HAP-1 (cell line): ENCODE measurements at places on chromosomes 5 and 9.

DNA sequence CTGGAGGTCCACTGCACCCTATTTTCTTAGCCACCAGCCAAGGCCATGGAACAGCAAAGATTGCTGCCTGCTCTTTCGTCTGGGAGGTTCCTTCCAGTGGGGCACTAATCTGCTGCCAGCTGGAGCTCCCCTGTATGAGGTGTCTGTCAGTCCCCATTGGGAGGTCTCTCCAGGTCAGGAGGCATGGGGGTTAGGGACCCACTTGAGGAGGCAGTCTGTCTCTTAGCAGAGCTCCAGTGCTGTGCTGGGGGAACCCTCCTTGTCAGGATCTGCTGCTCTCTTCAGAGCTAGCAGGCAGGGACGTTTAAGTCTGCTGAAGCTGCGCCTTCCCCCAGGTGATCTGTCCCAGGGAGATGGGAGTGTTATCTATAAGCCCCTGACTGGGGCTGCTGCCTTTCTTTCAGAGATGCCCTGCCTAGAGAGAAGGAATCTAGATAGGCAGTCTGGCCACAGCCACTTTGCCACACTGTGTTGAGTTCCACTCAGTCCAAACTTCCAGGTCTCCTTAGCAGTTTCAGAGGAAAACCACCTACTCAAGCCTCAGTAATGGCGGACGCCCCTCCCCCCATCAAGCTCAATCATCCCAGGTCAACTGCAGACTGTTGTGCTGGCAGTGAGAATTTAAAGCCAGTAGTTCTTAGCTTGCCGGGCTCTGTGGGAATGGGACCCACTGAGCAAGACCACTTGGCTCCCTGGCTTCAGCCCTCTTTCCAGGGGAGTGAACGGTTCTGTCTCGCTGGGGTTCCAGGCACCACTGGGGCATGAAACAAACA lies 317.7 kb downstream of the LRRC70 start:
- DNase-seq = no peak

DNA sequence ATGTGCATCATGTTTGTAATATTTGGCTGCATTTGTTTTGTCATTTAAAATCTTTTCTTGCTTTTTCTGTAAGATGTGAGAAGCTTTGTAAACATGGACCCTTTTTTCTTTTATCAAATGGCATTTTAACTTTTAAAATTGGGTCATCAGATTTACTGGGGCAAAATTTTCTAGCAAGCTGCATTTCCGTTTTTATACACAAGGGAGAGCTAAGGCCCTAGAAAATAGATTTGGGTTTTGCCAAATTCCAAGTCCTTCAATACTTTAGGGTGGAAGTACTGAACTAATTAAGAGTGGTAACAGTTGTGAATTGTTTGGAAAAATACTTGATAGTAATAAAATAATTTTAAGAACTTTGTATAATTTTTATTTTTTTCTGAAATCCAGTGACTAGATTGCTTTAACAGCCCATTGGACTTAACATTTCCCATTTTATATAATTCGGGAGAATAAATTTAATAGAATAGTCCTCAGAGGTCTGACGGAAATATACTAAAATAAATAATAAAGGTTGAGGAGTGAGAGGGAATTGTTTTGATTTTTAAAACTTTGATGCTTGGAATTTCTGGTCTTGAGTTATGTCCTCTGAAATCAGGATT lies 117.4 kb downstream of the SMARCA2 start:
- no peak for DNase-seq

- no peak for DNase-seq
These were observed 161.2 kb downstream of the RGS3 start for GRCh38 chr9:113624721-113625120.

- no peak for DNase-seq
These were observed 119.8 kb downstream of the SSBP2 start for GRCh38 chr5:81631124-81631523.

GRCh38 chr5:160152901-160153300 lies 33.7 kb upstream of the PWWP2A start:
- no peak for DNase-seq

GRCh38 chr5:119059740-119060255 lies 11.1 kb upstream of the DMXL1 start:
- DNase-seq = no peak

DNA sequence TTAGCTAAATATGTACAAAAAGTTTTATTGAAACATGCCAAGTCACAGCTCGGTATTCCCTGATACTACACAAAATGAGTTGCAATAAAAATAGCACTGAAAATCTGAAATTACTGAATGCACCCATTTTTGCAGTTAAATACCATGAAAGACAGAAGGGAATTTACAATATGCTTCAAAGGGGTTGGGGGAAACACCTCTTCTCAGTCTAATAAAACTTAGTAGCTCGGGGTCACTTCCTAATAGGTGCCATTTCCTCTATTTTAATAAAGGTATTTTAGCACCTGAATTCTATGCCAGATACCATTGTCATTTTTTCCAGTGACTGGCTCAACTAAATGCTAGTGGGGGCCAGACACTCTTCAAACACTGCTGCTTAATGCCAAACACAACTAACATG lies 204.1 kb upstream of the MEF2C start:
- DNase-seq = no peak

GRCh38 chr9:4832786-4833579 lies 40.2 kb downstream of the RCL1 start:
- no peak for DNase-seq

GRCh38 chr9:121782514-121783110 lies 131.2 kb downstream of the DAB2IP start:
- DNase-seq = no peak

- no peak for DNase-seq
These were observed 146.5 kb downstream of the NSG2 start for GRCh38 chr5:174191850-174192655.

GRCh38 chr5:168691891-168692290 lies 112.7 kb upstream of the PANK3 start:
- DNase-seq = no peak

- DNase-seq = peak; percentile 86
These were observed 526 bp upstream of the GALNT10 start for GRCh38 chr5:154189819-154190594.

- no peak for DNase-seq
These were observed 8.2 kb upstream of the GRAMD2B start for GRCh38 chr5:126414874-126415502.

- DNase-seq = no peak
These were observed 193.1 kb upstream of the PDE4D start for GRCh38 chr5:60086583-60086982.

- no peak for DNase-seq
These were observed 17.6 kb upstream of the SHOC1 start for GRCh38 chr9:111812337-111812736.

- no peak for DNase-seq
These were observed 3.9 kb upstream of the MAN1B1 start for GRCh38 chr9:137082925-137083290.

DNA sequence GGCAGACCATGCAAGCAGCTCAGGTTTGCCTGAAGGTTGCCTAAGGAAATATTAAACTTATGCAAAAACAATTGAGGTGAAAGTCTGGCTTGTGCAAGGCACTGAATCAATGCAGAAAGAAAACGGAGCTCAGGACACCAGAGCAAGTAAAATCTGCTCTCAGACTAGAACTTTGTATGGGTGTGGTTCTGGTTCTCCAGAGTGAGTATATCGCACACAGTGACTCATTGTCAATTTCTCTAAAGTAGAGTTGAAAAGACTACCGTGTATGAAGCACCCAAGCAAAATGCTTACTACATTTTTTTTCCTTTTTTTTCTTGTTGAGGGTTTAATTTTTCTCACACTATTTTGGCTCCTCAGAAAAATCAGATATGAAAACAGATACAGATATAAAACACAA lies 650.3 kb upstream of the CDH10 start:
- DNase-seq = no peak

- DNase-seq = no peak
These were observed 639.4 kb downstream of the PDE4D start for GRCh38 chr5:59254055-59254687.

DNA sequence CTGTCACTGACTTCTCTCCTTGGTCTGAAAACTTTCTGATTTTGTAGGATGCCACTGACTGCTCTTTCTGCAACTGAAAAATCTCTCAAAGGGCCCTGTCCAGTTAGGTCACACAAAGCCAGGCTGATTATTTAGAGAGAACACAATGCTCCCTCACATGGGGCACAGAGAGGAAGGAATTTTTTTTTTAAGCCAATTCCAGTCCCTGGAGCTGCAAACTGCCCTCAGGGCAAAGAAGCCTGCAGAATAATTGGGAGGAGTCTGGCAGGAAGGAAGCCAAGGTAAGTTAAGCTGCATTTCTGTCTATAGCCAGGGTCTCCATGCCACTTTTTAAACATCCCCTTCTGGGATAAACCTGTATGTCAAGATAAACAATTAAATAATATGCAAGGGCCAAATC lies 305.5 kb downstream of the ZSWIM6 start:
- peak; percentile 73 for DNase-seq

DNA sequence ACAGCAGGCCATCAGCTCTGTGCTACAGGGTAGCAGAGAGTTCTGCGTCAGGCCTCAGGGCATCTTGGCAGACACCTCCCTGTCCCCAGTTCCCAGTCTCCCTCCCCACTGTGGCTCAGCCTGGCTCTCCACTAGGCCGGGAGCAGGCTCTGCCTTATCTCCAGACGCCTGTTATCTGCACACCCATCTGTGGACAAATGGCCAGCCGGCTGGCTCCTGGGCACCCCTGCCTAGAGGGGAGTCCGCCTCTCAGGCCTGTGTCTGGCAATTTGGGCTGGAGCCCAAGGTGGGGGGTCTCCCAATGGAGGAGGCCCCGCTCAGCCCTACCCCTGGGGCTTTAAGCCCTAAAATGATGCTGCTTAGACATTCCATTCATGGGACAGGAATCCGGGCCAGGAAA lies 39.2 kb upstream of the HAND1 start:
- DNase-seq = no peak

- DNase-seq = no peak
These were observed 569.9 kb downstream of the RAB3C start for GRCh38 chr5:59152701-59153245.

GRCh38 chr5:67030289-67031056 lies 166.1 kb downstream of the CD180 start:
- no peak for DNase-seq

GRCh38 chr9:87720173-87720572 lies 5.7 kb upstream of the CTSL start:
- DNase-seq = no peak

DNA sequence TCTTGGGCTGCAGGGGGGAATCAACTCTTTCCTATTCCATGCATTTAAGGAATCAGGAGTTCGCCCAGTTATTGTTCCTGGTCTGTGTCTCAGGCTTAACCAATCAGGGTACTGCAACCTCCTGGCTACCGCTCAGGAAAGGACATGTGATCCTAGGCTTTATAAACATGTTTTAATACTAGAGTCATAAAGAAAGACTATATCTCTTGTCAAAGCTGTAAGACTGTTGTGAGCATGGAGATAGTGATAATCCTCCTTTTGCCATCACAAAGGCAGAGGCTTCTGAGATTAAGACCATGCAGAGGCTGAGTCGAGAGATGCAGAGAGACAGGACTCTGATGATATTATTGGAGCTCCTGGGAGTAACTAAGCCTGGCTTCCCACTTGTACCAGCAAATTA lies 137.0 kb downstream of the YIPF5 start:
- no peak for DNase-seq

DNA sequence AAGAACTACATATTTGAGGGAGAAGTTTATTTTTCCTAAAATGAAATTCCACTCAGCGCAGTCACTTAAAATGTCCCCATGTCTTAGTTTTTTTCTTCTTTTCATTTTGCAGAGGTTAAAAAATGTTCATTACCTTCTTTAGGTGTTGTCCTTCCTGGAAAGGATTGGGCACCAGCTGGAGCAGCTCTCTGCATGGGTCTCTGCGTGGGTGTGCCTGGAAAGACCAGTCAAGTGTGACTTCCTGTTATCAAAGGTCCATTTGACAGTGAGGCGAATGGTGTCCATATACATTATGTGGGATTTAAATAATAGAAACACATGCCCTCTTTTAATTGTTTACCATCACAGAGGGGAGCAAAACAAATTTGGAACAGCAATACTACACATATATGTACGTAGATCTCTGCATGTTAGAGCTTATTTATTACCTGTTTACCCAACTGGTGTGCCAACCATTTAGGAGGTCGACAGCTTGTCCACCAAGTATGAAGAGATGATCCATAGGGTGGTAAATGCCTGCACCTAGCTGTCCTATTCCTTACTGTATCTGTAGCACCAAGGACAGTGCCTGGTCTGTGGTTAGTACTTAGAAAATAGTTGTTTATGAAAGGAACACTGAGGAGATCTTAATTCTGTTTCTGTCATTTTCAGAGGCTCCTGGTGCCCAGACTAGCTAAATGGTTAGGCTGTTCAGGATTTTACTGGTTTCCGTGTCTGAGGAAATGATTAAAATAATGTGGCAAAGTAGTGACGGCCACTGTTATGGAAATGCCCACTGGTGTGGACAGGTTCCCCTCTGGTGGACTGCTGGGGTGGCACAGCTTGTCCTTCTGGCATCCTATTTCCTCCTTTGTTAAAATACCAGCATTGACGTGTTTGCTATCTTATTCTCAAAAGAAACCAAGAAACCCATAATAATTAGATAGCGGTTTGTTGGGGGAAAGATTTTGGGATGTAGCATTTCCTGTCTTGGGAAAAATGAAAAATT lies 200.4 kb downstream of the MAST4 start:
- no peak for DNase-seq

- DNase-seq = no peak
These were observed 218.3 kb downstream of the ADAMTSL1 start for GRCh38 chr9:18692268-18692667.

DNA sequence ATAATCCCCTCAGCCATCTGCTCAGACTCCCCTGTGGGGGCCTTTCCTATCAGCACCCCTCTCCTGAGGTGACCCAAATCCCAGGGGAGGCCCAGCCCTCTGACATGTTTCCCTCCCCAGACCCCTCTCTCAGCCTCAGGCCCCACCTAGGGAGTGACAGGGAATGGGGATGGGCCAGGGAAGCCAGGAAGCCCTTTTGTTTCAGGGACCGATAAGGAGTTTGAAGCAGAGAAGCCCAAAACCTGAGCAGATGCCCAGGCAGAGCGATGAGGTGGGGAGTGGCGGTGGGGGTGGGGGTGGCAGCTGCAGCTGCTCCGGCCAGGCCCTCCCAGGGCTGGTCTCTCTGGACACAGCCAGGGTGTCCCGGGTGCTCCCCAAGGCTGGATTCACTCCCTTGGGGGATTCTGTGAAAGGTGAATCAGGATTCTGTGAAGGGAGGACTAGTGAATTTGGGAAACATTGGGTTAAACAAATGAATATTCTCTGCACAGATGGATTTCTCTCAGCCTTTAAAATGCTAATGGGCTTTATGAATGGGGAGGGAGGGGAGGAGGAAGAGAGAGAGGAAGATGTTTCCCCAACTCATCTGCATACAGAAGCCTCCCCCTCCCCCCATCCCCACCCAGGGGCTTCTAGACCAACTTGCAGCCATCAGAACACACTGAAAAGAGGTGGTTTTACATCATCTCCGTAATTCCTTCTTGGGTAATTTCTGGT lies 17.4 kb downstream of the AKNA start:
- peak; percentile 86 for DNase-seq

- DNase-seq = no peak
These were observed 266.4 kb upstream of the FBXL7 start for GRCh38 chr5:15233566-15233965.

DNA sequence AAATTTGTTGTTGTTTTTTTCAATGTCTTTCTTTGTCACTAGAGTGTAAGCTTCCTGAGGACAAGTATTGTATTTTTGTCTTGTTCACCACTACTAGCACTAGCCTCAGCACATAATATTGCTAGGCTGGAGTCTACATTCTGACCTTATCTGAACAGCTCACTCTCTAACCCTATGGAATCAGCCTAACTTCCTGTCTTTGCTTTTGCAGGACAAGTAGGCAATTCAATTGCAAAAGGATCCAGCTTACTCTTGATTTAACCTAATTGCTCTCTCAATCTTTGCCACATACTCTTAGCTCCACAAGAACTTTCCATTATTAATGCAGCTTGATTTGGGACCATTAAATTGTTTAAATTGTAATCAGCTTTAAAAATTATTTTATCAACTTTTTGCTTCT lies 308.5 kb downstream of the MAN2A1 start:
- no peak for DNase-seq
